ENCODE measurements at places on chromosomes 1 and 21.

- DNase-seq, result no peak
Measured at GRCh38 chr1:213017447-213018273, 2.0 kb upstream of the ANGEL2 start.

DNA sequence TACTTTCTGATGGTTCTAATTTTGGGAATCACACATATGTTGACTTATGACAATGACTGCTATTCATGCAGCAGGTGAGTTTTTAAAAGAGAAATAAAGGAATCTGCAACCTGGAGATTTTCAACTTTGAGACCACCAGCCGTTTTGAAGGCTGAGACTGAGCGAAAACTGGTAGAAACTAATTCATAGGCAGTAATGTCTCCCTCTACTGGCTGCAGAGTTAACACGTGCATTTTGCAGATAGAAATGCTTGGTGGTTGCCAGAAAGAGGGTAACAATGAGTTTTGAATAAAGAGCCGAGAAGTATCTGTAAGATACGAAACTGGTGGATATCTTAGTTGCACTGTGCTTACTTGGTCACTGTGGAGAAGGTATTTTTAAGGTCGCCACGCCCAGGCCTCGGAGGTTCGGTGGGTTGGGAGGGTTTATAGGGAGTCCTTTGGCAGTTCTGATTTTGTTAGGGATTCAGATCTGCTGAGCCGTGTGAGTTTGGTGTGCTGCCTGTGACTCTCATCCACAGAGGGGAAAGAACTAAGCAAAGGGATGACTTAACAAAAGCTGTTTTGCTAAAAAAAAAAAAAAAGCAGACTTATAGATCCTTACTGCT, 83.0 kb downstream of the RYR2 start:
- DNase-seq, result no peak

GRCh38 chr1:165403835-165404482, 41.0 kb downstream of the RXRG start:
- DNase-seq, result no peak

GRCh38 chr1:16398371-16398953, 31.4 kb downstream of the SZRD1 start:
- DNase-seq, result no peak

DNA sequence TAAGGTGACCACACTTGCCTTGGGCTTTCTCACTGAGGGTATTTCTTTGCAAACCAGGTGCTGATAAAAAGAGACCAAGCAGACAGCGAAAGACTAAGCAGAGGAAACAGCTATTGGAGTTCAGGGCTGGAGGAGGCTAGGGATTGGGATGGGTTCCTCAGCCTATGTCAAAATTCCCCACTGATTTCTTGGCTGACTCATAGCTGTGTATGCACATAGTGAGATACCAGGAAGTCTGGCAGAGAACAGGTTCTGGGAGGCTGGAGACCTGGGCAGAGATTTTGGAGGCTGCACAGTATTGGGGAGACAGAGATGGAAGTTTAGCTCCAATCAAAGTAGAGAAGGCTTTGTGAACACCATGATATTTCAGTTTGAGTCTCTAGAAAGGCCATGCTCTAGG, 25.3 kb downstream of the YARS1 start:
- no peak for DNase-seq

DNA sequence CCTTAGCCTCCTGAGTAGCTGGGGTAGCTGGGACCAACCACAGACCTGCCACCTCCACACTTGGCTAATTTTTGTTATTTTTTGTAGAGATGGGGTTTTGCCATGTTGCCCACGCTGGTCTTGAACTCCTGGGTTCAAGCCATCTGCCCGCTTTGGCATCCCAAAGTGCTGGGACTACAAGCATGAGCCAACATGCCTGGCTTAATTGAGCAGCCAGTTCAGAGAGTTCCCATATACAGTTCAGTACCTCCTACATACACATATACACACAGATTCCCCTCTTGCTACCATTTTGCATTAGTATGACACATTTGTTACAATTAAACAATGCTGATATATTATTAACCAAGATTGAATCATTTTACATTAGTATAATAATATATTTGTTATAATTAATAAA, 2.9 kb downstream of the RNPEP start:
- DNase-seq, result no peak

DNA sequence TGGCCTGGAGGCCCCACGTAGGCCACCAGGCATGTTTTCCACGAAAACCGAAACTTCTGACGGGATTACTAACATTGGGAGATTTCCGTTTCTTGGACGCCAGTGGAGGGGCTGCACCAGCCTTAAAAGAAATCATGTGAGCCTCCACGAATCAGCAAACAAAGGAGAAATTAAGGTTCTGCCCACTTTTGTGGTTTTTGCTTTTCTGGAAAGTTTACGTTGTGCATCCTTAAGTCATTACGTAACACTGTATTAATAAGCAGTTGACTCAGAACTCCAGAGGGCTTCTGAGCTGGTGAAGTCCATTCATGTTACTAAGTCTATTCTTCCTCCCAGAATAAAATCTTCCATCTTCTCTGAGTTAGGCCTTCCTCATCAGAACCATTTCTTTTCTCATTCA, 168.5 kb downstream of the PSMG1 start:
- DNase-seq, result peak; percentile 92

DNA sequence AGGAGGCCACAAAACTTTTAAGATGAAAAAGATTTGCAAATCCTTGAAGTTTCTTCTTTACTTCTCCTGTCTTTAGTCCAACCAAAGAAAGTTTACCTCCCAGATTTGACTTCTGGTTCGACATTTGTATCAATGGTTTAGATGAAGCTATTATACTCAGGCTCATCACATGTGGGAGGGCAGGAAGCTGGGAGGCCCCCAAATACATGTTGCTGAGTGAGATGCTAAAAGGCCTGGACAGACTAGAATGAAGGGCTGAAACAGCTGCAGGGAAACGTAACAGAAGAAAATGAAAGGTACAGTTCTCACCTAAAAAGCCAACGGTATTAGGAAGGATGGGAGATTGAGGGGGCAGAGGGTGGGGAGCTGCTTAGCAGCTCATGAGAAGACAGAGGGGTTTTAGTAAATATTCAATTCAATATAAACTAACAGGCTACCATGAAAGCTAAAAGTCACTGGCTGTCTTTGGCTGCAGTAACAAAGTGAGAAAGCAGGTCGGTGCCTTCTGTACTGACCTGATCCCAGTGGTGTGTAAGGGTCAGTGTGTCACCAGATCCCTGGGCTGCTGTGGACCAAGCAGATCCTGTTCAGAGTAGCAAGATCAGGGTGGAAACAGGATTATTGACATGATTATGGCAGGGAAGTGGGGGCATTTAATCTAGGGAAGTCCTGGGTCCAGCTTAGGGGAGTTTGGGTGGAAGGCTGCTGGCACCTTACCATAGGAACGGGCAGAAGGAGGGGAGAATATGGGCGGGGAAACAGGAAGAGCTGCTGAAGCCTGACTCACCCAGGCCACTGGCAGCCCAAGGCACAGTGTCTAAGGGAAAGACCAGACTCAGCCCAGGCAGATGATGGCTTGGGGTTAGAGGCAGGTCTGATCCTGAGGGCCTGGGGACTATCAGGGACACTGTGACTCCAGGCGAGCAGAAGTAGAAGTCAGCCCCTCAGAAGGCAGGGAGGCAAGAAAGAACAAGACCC, 60.4 kb downstream of the KCNN3 start:
- DNase-seq, result no peak

GRCh38 chr21:32172106-32172505, 106.7 kb downstream of the MIS18A start:
- no peak for DNase-seq

GRCh38 chr1:34590211-34590623, 164.6 kb upstream of the GJB5 start:
- no peak for DNase-seq

GRCh38 chr1:183235503-183235902, 49.4 kb downstream of the LAMC2 start:
- DNase-seq, result no peak

DNA sequence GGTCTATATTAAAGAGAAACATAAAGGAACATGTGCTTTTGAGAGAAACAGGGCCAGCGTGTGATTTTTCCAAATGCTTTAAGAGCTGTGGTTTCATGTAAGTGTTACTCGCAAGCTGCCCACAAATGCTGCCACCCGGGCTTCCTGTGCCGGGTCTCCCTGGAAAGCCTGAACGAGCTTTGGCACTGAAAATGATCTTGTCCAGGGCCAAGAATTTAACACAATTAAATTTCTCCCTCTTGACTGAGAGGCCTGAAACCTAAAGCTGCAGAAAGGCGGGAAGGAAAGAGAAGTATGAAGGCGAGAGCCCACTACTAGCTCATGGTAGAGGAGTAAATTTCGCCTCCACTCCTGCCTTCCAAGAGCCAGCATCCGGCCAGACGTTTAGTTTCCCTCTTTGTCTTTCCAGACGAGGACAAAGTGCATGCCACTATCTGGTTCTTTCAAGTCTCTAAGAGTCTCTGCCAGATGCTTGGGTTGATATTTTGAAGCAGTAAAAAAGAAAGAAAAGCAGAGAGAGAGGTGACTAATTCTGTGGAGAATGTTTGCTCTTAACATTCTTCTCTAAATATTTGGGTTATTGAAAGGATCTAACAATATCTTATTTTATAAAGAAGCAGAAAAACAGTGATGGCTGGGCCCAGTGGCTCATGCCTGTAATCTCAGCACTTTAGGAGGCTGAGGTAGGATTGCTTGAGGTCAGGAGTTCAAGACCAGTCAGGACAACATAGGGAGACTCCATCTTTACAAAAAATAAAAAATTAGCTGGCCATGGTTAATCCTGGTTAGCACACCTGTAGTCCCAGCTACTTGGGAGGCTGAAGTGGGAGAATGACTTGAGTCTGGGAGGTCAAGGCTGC, 100.0 kb upstream of the HNRNPU start:
- peak; percentile 63 for DNase-seq

DNA sequence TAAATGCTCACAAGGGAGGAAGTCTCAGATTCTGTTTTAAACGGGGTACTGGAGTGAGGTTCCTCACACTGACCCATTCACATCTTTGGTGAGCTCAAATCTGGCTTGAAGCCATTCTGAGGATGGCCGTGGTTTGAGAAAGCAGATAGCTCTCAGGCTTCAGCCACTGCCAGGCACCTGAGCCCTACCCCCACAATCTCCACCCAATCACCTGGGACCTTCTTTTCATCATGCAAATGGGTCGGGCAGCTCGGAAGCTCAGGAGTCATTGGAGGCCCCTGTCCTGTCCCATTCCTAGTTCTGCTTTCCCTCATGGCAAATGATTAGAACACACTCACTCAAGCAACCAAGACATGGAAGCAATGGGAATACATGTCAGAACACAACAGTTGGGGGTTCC, 141.4 kb upstream of the ETS2 start:
- no peak for DNase-seq

GRCh38 chr1:81157686-81158085, 643.0 kb upstream of the ADGRL2 start:
- DNase-seq, result no peak

DNA sequence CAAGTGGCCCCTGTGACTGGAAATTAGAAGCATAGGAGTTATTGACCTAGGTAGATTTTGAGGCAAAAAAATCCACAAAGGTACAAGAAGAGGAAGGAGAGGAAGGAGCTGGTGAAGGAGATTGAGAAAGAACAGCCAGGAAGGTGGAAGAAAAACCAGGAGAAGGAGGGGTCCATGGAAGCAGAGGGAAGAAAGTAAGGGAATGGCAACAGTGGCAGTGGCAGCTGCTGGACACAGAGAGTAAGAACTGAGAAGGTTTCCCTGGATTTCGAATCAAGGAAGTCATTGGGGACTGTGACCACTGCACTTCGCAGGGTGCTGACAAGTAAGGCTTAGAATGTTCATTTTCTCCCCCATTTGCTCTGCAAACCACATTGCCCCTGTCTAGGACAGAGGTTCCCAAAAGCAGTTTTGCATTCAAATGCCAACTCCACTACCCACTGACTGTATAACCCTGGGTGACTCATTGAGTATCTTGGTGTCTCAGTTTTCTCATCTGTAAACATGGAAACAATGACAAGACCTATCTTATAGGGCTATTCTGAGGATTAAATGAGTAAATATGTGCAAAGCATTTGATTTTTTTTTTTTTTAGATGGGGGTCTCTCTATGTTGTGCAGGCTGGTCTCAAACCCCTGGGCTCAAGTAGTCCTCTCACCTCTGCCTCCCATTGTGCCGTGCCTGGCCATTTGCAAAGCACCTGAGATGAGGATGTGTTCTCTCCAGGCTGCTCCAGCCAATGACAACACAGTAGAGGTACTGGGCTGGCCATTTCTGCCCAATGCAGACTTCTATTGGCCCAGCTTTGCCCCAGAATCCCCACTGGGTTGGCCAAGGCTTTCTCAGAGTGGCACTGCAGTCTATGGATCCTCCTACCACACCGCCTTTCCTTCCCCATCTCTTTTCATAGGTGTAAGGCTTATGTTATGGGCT, 9.3 kb upstream of the CAPN2 start:
- no peak for DNase-seq

DNA sequence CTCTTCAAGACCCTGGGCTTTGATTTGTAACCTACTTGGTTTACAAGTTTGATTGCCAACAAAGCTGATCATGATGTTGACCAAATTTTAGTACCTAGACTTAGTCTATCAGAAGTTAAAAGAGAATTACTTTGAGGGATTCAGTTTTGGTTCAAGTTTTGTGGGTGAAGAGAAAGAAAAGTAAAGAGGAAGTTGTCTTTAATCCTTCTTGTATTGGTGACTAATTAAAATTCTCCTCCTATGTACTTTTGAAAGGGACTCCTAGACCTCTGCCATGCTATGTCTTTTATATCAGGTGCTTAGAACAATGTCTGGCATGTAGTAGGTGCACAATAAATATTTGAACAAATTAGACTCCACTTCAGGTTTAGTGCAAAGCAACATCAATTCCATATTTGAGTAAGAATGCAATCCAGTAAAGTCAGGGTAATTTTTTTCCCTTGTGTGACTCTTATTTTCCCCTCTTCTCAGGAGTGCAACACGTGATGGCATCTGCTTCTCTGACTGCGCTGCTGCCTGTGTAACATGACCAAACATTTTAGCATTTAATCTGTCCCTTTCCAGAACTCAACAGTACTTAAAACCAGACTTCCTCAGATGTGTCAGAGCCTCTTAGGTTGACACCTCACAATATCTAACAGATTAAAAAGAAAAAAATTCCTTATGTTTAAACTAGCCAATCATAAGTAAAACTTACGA, 41.1 kb upstream of the KCNQ4 start:
- DNase-seq, result no peak

GRCh38 chr1:31127266-31127665, 61.7 kb upstream of the PUM1 start:
- DNase-seq, result peak; percentile 28

DNA sequence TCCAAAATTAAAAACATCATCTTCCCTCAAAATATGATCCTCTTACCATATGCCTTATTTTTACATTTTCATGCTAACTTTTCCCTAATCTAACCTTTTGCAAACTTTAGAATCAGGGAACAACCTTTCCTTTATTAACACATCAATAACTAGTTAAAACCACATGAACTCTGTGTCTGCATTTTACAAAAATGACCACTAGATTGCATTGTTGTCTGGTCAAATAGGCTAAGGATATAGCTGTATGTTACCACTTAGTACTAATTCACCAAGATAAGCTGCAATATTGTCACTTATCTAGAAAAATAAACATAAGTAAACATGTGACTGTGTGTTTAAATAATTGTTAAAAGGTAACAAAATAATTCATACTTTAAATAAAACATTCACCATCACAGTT, 82.3 kb downstream of the DENND1B start:
- DNase-seq, result no peak

- DNase-seq, result no peak
Measured at GRCh38 chr1:225654277-225654597, 1.3 kb upstream of the ENAH start.
